Lower lobe of right lung (tissue), 2 donors: ENCODE measurements at places on chromosomes 3 and 15. TPM values are rescaled to one million over a fixed set of nuclear protein-coding genes. Genes with fewer than 3 reads are reported as not detected.

- H3K36me3 ChIP-seq, result no peaks in the 10 kb centered on the region
- DNase-seq, result no peak
- H3K27ac ChIP-seq, result no peak overlapping the region
- no peaks in the 10 kb centered on the region for H3K27me3 ChIP-seq
- no peak overlapping the region for H3K4me3 ChIP-seq
Measured at GRCh38 chr3:179882292-179882691, 154.4 kb downstream of the PEX5L start.

DNA sequence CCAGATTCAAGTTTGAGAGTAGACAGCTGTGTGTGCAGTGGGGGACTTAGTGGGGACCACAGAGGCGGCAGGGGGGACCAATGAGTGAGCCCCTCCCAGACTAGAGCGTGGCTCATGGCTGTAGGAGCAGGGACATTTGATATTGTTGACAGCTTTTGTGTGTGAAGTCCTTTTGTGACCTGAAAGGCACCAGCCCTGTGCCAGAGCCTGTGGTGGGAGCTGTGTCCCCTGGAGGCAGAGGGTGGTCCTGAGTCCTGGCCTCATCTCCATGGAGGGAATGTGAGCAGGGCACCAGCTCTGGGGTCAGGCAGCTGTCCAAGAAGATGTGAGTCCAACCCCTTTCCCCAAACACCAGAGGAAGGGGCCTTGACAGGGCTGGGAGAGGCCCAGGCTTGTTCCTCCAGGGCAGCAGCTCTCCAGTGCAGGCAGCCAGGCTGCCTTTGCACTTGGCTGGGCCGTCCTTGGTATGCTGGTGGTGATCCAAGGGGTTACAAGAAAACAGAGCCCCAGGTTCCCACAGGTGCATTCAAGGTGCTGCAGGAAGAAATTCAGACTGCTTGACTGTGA, 10.1 kb upstream of the C3orf22 start:
- DNase-seq, result no peak
- H3K36me3 ChIP-seq, result no peaks in the 10 kb centered on the region
- no peaks in the 10 kb centered on the region for H3K4me1 ChIP-seq

DNA sequence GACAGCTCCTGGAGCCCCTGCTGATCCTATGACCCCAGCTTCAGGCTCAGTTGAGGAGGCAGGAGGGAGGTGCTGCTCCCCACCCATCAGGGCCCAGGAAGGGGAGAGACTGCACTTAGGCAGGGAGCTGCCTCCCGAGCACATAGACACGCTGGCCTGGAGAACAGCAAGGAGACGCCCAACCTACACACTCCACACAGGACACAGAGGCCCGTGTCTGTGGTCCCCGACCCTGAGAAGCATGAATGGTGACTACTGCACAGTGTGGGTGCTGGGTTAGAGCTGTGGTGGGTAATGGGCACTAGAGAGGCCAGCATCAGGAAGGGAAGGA, 1.1 kb upstream of the HHATL start:
- H3K27ac ChIP-seq, result no peak overlapping the region
- no peak overlapping the region for H3K4me3 ChIP-seq
- H3K4me1 ChIP-seq, result no peaks in the 10 kb centered on the region
- no peaks in the 10 kb centered on the region for H3K36me3 ChIP-seq
- H3K27me3 ChIP-seq, result no peaks in the 10 kb centered on the region
- no peak for DNase-seq

Gene IQSEC1
- 82.3 TPM for total RNA-seq

GRCh38 chr3:130761730-130762311, 15.2 kb upstream of the PIK3R4 start:
- H3K4me1 ChIP-seq, result no peaks in the 10 kb centered on the region
- no peak overlapping the region for H3K4me3 ChIP-seq
- no peaks in the 10 kb centered on the region for H3K27me3 ChIP-seq
